Immature natural killer cell (primary cell): ENCODE measurements at places on chromosomes 16 and 17. TPM values are rescaled to one million over a fixed set of nuclear protein-coding genes. Genes with fewer than 3 reads are reported as not detected.

- peak; percentile 31 for DNase-seq
Observed at GRCh38 chr17:59859444-59860025, 33.2 kb downstream of the TUBD1 start.

ADGRG3 gene
- 13.1 TPM for polyA plus RNA-seq

- DNase-seq: no peak
Observed at GRCh38 chr17:29582772-29583171, 6.7 kb downstream of the GIT1 start.

LYZL6 gene
- polyA plus RNA-seq: not detected

- no peak for DNase-seq
Observed at GRCh38 chr17:45975640-45976295, 23.3 kb upstream of the STH start.
